ENCODE measurements at places on chromosomes 5 and 9. TPM values are rescaled to one million over a fixed set of nuclear protein-coding genes. Genes with fewer than 3 reads are reported as not detected.

DNA sequence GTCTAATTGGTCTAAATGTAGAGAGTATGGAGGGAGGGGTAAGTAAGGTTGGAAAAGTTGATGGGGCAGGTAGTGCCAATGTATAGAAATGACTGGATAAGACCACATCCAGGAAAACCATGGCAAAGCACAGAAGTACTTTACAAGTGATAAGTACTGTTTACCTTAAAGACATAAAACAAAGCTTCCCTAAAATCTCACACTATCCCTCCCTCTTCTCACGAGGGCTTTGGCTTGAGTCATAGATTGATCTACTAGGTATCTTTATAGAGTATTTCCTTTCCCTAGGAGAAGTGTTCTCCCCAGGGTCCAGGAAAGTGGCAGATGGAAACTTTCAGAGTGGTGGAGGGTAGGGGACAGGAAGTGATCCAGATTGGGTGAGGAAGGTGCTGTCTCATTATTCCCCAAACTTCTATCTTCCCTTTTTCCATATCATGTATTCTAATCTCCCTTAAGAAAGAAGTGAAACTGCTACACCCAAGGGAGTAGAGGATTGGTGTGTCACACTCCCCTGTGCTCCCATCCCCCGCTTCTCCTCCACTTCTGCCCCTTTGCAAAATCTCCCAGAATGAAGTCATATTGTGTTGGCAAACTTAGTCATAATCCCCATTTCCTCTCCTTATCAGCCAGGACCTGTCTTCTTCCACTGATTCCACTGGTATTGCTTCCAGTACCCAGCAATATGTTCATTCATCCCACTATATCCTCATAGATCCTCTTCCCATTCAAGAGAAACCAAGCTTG lies 14.6 kb downstream of the IL33 start:
- no peak for DNase-seq

DNA sequence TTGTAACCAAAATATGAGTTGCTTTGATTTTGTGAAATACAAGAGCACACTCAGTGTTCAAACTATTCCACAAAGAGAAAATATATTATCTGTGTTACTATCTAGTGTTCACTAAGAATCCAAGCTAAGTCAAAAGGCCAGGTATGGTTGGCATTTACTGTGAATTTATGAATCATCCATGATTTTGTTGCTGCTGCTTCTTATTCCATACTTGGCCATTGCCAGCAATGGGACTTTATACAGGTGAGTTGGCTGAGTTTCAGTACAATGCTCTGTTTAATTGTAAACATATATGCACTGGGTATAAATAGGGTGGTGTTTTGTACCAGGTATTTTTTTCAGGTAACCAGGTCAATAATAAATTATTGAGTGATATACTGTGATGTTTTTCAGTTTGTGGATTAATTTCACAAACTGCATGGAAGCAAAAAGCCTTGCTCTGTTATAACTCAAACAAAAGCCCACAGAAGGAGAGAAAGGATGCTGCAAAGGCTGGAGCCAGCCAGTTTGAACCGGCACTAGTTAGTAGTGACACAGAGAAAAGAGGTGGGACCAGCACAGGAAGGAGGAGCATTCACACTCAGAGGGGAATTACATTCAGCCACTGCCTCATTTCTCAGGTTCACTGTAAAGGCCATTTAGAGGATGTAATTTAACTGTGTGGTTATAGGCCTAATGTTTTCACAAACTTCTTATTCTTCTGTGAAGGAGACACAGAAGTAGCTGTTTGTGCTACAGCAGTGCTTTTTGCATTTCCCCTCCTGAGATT lies 381.8 kb downstream of the ADGRV1 start:
- DNase-seq: no peak

Gene PRSS3
- 8.9 TPM for total RNA-seq

GRCh38 chr5:36630201-36631145 lies 24.1 kb downstream of the SLC1A3 start:
- no peak for DNase-seq

Gene CCL21
- 129 TPM for total RNA-seq

- DNase-seq: no peak
Measured at GRCh38 chr9:13688990-13689600, 409.6 kb upstream of the MPDZ start.

DNA sequence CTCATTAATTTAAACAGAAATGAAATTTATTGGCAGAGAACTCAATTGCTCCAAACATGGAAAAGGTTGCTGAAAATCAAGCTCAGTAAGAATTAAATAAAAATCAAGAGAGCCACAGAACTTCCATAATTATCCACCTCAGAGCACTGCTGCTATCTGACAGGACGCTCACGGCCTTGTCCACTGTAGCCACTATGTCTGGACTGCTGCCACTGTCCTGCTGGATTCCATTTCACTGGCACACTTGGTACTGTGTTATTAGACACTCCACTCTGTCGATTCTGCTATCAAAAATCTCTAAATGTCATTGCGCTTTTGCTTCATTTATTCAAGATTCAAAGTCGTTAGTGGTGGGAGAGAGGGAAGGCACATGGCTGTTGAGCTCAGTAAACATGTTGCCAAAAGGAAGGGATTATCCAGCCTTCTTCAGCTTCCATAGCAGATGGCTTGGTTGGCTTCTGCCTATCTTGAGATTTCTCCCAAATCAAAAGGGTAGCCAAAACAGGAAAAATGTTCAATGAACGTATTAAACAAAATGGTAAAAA lies 815.0 kb downstream of the CDH18 start:
- no peak for DNase-seq

Gene TAL2
- total RNA-seq: not detected

DNA sequence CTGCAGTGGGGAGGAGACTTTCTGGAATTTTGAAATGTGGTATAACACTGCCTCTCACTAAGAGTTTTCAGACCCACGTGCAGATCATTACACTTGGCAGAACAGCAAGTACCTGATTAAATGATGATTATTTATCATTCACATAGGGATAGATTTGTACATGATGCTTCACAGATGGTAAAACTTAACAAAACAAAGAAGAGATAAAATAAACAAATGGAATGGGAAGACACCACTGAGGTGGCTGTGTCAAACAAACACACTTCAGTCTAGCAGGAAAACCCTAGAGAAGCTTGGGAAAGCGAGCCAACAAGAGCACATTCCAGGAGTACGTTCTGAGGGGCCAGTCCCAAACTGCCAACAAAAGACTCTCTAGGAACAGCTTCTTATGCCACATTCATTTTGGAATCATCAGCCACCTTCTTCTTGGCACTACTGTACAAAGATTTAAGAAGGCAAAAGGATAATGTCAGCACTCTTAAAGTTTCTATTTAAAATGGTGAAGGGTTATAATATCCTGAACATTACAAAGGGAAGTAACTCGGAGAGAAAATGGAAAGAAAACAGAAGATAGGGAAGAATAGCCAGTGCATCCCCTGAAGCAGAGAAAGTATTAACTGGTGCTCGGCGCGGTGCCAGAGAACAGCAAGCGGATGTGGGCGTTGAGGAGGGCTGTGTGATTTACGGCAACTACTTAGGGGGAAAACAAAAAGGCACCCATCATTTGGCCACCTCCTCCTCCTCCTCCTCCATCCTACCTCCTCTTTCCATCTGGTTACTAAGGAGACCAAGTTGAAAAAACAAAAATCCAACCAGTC lies 1.6 kb downstream of the MED27 start:
- DNase-seq: peak; percentile 68

DNA sequence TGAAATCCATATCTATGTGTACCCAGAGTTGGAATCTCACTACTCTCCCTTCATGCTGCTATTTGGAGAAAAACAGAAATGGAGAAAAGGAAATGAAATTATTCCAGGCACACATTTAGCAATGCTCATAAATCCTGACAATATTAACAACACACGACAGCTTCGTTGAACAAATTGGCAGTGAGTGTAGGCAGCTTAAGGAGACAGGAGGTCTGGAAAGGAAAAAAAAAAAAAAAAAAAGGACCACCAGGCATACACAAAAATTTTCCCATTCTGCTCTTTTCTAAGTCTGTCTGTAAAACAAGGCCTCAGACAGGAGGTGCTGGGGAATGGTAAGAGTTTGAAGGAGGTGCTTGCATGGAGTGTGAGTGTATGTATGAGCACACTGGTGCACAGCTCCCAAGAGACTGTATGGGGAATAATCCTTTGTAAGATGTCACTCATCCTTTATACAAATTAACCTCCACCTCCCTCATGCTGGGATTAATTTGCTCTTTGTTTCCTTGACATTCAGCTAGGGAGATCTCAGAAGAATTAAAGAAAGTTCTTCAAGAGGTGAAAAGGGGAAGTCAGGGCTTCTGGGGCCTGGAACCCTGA lies 78.9 kb downstream of the ASTN2 start:
- no peak for DNase-seq

- no peak for DNase-seq
Measured at GRCh38 chr9:117526674-117527073, 111.8 kb upstream of the ASTN2 start.

- no peak for DNase-seq
Measured at GRCh38 chr9:98634685-98635336, 73.9 kb downstream of the GABBR2 start.

GRCh38 chr5:110414360-110414759 lies 312.1 kb downstream of the TMEM232 start:
- DNase-seq: no peak

DNA sequence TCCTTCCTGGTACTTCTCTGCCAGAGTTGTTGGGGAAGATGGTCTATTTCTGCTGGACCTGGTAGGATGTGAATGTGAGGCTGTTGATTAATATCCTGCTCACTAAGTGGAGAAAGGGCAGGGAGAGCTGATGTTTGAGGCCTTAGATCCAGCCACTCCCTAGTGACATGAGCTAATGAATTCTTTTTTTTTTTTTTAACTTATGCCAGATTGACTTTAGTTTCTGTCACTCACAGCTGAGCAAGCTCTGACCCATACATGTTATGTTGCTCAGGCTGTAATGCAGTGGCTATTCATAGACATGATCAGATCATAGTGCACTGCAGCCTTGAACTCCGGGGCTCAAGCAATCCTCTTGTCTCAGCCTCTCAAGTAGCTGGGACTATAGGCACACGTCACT lies 75.1 kb upstream of the SPRY4 start:
- no peak for DNase-seq

GRCh38 chr5:142221091-142221860 lies 103.5 kb downstream of the SPRY4 start:
- DNase-seq: no peak

Gene HAND1
- total RNA-seq: 69.2 TPM

GRCh38 chr5:57601996-57602395 lies 119.4 kb upstream of the ACTBL2 start:
- DNase-seq: no peak

DNA sequence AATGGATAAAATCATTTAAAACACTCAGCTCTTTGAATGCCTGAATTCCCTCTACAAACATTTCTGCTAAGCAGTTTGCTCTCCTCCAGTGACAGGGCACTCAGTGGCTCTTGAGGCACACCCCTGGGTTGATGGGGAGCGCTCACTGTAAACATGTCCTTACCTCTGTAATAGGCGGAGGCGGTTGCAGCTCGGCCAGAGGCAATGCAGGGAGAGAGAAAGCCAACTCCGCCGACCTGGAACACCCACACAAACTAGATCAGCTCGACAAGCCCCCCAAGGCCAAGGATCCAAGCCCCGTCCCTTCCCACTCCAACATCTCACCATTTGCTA lies 329 bp downstream of the CDC23 start:
- DNase-seq: no peak

Gene IL5
- total RNA-seq: not detected

Gene SLC6A7
- not detected for total RNA-seq

DNA sequence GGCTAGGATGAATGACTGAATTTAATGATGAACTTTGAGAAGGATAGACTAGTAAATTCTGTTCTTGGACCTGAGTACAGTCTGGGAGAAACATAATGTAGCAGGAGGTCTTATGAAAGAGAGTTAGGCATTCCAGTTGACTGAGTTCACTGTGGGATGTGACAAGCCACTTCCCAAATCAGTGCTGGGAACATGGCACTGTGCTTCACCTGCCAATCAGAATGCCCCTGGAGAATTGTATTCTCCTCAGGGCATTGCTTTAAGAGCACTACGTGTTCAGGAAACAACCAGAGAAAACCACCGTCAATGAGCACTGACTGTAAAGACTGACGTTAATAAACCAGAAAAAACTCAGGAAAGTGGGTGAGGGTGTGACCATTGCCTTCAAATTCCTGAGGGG lies 1.2 kb downstream of the CCDC107 start:
- peak; percentile 82 for DNase-seq

Gene RPL37
- 170 TPM for total RNA-seq

DNA sequence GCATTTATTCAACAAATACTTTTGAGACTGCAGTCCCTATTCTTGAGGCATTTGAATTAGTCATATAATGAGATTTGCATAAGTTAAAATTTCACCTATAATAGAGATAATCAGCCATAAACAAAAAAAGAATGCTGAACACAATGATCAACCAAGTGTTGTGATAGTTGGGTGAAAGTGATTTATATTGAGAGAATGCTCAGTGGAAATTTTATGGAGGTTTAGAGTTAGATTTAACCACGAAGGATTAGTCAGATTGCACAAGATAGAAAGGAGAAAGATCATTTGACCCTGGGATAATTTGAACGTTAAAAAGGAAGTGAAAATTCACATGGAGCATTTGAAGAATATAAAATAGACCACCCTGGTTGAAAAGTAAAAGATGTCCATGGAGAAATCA lies 356.2 kb downstream of the NPR3 start:
- DNase-seq: no peak

GRCh38 chr9:120336021-120336752 lies 243.8 kb downstream of the CDK5RAP2 start:
- no peak for DNase-seq

GRCh38 chr9:79164406-79164805 lies 407.4 kb upstream of the TLE4 start:
- no peak for DNase-seq

Gene CCNI2
- not detected for total RNA-seq

Gene SPATA31C1
- total RNA-seq: not detected

Gene HTR1A
- not detected for total RNA-seq

DNA sequence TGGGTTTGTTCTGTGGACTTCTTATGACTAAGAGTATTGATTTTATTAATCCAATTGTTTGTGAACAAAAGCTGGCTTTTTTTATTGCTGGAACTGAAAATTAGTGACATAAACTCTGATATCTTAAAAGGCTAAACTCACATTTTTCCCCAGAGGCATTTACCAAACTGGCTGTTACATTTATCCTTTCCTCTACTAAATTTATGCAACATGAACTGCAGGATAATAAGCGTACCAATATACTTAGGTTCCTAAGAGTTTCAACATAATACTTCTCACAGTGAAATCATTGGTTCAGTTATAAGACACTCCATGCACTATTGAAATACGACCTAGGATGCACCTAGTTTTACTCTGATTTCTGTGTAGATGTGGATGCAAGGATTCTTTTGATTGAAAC lies 560.8 kb upstream of the WWC1 start:
- DNase-seq: no peak

Gene LHX3
- not detected for total RNA-seq

Gene SV2C
- total RNA-seq: 0.55 TPM

Gene SMIM33
- total RNA-seq: not detected

Measured in sigmoid colon (tissue), 7 donors.